SW 1271 (cell line): ENCODE measurements at places on chromosomes 1 and 21.
A peak's percentile ranks its signal among the peaks of the same experiment; 100 is the strongest.

DNA sequence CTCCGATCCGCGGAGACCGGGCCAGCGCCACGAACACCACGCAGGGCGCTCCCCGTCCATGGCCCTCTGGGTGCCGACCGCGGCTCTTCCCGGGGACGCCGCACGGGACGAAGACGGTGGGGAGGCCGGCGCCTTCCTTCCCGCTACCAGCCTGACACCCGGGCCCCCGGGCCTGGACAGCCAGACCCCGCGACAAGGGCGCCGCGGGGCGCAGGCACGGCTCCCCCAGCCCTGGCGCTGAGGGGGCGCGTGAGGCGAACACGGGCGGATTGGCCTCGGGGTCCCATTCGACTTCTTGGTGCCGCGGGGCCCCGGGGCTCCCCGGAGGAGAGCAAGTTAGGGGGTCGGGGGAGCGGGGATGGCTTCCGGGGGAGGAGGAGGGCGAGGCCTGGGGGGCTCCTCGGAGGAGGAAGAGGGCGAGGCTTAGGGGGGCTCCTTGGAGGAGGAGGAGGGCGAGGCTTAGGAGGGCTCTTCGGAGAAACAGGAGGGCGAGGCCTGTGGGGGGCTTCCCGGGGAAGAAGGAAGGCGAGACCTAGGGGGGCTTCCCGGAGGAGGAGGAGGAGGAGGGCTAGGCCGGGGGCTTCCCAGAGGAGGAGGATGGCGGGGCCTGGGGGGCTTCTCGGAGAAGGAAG, 537 bp upstream of the KLHL17 start:
- DNase-seq, result no peak

DNA sequence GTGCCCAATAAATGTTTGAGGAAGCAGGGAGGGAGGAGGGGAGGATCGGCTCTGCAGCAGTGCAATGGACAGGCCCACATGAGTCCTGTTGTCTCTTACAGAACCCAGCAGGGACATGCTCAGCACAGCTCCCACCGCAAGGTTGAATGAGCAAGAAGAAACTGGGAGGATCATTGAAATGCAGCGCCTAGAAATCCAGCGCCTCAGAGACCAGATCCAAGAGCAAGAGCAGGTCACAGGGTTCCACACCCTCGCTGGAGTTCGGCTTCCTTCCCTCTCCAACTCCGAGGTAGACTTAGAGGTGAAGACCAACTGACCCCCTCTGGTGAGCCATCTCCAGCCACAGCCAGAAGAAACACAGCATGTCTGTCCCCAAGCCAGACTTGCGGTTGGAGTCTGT, 15.9 kb upstream of the TMEM125 start:
- no peak for DNase-seq

GRCh38 chr21:45167796-45168222, 93.4 kb downstream of the ADARB1 start:
- no peak for DNase-seq

- no peak for DNase-seq
Measured at GRCh38 chr1:229119161-229119560, 151.8 kb upstream of the RAB4A start.

DNA sequence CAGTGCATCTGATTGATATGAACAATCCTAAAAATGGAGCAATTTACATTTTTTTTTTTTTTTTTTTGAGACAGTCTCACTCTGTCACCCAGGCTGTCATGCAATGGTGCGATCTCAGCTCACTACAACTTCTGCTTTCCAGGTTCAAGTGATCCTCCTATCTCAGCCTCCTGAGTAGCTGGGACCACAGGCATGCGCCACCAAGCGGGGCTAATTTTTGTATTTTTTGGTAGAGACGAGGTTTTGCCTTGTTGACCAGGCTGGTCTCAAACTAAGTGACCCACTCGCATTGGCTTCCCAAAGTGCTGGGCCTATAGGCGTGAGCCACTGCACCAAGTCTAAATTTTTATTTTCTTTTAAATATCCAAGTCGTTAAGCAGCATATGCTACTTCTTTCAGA, 109.0 kb downstream of the FAF1 start:
- no peak for DNase-seq

GRCh38 chr21:17783481-17784179, 35.5 kb downstream of the C21orf91 start:
- DNase-seq, result no peak

DNA sequence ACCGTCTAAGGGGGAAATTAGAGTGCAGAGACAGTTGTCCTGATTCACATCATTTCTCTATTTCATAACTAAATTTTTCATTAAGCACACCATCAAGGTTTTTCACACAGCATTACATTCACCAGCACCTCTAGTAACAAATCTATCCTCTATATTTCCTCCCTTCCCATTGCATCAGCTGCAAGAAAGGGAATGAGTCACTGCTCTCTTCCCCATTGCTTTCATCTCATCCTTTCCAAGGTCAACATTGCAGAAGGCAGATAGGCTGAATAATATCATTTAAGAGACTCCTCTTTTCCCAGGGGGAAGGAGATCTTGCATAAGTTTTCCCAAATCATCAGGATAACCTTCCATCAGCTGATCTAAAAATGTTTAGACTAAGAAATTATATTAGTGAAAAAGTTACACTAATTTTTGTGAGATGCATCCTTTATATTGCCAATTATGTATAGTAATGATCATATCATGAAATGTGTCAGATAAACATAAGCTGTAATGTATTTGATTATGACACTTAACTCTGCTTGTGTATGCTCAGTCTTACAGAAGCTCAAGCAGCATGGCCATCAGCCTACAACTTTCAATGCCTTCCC, 4.3 kb downstream of the INTS7 start:
- DNase-seq, result no peak

DNA sequence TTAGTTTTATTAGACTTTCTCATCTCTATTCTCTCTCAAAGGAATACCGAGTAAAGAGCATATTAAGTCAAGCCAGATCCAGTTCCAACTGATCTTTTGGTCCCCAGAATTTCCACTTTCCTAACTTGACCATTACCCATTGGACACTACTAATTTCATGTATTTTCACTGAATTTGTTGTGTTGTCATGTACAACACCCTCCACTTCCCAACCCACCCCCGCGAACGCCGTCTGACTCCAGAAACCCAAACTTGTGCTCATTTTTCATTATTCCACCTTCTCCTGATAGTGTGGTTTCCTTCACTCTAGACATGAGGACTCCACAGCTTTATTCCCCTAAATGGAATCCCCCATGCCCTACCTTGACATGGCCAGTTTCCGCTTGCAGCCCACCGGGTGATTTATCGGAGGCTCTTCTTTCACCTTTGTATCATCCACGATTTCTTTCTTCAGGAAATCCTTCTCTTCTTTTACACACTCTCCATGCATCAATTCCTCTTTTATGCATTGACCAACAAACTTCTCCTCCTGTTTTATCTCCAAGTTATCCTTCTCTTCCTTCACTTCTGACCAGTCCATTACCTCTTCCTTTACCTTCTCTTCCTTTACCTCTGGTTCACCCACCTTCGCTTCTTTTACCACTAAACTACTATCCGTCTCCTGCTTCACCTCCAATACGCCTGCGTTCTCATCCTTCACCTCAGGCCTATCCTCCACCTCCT, 805 bp downstream of the ZNHIT6 start:
- DNase-seq, result no peak

DNA sequence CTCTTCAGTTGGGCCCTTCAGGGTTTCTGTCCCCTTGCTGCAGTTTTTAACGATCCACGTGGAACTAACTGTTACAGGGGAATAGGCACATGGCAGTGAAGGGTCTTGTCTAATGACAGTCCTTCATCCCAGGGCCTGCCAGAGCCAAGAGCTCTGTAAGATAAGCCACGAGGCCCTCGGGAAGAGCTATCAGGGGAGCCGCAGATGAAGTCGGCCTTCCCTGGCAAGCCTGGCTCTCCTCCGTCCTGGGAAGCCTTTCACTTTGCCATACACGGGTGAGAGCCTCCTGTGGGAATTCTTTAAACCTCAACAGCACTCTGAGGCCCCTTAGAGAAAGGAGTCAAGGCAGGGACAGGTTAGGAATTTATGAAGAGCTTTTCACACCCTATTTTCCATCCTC, 29.0 kb downstream of the ACP6 start:
- DNase-seq, result no peak

- no peak for DNase-seq
Measured at GRCh38 chr21:29130270-29130969, at the start of gene MAP3K7CL. MAP3K7CL (plus strand) TSS chr21:29130644; CDS start chr21:29133345, 2,701 bp downstream.

- no peak for DNase-seq
Measured at GRCh38 chr1:204146965-204147364, 4.9 kb downstream of the ETNK2 start.

DNA sequence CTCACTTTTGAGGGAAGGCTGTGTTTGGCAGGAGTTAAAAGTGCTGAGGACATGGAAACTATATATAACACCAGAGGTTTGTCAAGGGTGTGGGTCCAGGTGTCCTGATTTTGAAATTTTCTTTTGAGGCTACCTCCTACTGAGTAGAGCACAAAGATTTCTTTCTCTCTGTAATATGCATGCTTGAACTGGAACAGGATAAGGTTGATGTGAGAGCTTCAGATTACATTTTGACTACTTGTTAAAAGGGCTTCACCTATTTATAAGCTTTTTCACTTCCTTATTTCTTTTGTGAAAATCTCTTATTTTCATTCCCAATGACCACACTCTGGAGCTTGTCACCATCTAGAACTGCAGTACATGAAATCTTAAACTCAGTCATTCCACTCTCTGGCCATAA, 59.8 kb upstream of the PLA2G4A start:
- no peak for DNase-seq

GRCh38 chr1:1291548-1292441, 11.6 kb downstream of the SCNN1D start:
- peak; percentile 36 for DNase-seq

DNA sequence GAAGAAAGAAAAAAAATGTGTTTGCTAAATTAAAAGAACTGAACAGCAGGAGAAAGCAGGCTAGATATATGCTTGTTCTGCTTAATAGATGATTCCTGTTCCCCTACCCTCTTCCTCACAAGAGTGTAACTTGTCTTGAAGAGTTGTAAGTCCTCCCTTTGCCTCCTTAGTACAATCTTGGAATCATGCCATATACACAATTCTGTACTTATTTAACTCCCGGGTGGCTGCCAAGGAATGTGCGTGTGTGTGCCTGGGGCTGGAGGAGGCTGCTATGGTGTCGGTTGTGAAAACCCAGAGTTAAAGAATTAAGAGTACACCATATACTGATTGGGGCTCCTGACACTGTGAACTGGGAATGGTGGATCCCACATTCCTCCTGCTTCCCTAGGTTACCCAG, 194.2 kb downstream of the SIPA1L2 start:
- DNase-seq, result no peak

DNA sequence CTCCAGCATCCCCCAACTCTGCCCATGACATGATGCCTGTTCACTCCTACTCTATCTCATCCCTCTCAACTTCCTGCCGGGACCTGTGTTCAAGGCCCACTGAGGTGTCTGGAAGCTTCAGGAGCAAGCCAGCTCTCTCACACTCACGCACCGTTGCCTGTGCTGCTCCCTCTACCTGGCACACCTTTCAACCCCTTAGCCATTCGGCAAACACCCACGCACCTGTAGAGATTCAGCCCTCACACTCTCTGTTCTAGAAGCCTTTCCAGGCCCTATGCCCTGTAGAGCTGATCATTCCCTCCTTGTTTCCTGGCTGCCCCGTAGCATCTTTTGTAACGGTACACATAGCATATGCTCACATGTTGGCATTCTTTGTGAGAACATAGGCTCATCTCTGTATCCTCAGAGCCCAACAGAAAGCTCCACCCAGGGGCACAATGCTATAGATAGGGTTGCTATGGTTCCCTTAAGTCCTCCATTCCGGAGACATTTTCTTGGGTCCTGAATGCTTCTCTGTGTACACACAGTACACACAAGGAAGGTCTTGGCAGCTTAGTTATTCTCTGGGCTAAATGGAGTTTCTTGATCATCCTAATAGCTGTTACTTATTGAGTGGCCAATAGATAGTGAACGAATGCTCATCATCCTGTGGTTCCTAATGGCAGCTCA, 1.3 kb downstream of the C8B start:
- no peak for DNase-seq

- DNase-seq, result no peak
Measured at GRCh38 chr1:185376840-185377635, 60.0 kb upstream of the IVNS1ABP start.

DNA sequence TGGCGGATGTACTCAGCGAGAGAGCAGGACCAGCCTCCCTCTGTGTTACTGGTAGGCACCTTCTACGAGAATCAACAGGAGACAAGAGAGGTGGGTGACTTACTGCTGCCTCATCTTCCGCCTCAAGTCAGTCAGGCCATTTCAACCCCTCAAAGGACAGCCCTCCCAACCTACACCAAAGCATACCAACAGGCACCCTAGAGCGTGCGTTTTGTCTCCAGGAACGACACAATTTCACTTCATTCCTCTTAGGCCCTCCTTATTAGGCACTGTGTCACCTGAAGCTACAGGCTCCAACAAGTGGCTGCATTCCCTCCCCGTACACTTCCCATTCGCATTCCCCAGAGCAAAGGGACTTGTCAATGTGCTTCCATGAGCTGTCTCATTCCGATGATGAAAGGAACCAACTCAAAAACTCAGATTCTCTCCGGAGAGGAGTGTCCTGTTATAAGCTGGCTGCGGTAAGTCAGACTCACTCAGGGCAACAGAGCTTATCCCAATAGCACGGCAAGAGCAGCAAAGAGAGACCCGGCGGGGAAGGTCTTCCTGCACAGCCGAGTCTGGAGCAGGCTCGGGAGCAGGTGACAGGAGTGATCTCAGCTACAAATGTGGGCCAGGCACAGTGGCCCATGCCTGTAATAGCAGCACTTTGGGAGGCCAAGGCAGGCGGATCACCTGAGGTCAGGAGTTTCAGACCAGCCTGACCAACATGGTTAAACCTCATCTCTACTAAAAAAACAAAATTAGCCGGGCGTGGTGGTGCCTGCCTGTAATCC, 120.6 kb upstream of the IFFO2 start:
- no peak for DNase-seq

DNA sequence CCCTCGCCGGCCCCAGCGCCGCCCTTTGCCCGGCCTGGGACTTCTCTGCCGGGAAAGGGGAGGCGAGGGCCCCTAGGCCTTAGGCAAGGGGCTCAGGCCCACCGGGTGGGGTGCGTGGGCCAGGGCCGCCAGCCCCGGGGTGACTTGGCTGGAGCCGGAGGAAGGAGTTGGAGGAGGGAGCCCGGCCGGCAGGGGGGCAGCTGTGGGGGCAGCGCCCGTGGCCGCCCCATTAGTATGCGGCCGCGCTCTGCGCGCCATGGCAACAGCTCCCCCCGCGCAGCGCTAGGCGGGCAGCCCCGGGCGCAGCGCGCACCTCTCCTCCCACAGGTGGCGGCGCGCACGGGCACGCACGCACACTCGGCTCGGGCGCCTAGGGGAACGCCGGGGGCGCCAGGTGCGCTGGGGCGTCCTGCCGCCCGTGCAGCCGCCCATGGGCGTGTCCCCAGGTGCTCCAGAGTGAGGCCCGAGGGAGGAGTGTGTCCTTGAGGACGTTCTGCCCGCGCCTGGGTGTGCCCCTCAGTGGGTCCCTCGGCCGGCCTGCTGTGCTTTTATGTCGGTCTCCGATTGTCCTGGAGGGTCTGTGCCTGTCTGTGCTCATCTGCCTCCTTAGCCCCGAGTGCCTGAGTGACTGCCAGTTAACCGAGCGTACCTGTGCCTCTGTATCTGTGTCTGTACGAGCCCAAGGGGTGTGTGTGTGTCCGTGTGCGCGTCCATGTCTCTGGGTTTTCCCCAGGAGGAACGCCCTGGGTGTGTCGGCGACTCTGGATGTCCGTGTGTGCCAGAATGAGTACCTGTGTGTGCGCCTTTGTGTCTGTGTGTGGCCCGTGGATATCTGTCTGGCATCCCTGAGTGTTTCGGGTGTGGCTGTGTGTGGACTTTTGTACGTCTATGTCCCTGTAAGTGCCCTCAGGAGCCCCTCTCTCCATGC, 38.2 kb upstream of the WASF2 start:
- no peak for DNase-seq

GRCh38 chr1:220894025-220894923, 15.0 kb downstream of the HLX start:
- no peak for DNase-seq

- no peak for DNase-seq
Measured at GRCh38 chr1:59223989-59224634, 72.8 kb upstream of the FGGY start.
